NCI-H2029 (cell line): ENCODE measurements at places on chromosomes 4 and X.

GRCh38 chrX:118652717-118653116 is 74.7 kb upstream of the IL13RA1 start:
- no peak for DNase-seq

GRCh38 chr4:152464030-152464823 is 71.7 kb downstream of the FBXW7 start:
- no peak for DNase-seq

DNA sequence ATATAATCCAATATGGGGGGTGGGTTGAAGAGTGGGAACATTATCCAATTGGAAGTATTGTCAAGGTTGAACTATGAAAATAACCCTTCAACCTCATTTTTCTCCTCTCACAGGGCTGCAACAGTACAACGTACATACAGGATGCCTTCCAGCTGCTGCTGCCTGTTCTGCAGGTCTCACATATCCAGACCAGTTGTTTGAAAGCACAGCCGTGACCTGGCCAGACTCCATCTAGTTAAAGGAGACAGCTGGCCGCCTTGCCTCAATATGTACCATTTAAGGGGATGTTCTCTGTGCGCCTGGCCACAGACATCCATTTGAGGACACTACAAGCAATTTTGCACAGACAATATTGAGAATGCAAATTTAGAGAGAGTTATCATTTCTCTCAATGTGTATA is 75.7 kb downstream of the FAM114A1 start:
- DNase-seq = peak; percentile 23

- no peak for DNase-seq
These were observed 3.7 kb upstream of the IGFBP7 start for GRCh38 chr4:57113870-57114269.

DNA sequence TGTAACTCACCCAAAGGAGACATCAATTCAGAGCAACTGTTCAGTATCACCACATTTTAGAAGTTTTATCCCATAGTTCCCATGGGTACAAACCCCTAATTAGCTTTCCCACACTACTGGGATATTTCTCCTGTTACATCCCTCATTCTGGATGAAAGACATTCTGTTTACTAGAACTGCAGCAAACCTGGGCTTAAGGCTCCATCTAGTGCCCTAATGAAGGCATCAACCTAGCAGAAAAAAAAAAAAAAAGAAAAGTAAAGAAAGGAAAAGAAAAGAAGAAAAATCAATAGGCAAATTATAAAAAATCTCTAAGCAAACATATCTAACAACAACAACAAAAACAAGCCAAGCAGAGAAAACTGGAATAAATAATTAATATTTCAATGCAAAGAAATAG is 133.7 kb upstream of the CPXCR1 start:
- DNase-seq = no peak

- no peak for DNase-seq
These were observed 42.4 kb upstream of the SMARCAD1 start for GRCh38 chr4:94165256-94165655.

GRCh38 chr4:28247805-28248204 is 1387.2 kb downstream of the STIM2 start:
- no peak for DNase-seq

GRCh38 chr4:73721909-73722308 is 18.5 kb upstream of the CXCL8 start:
- no peak for DNase-seq

DNA sequence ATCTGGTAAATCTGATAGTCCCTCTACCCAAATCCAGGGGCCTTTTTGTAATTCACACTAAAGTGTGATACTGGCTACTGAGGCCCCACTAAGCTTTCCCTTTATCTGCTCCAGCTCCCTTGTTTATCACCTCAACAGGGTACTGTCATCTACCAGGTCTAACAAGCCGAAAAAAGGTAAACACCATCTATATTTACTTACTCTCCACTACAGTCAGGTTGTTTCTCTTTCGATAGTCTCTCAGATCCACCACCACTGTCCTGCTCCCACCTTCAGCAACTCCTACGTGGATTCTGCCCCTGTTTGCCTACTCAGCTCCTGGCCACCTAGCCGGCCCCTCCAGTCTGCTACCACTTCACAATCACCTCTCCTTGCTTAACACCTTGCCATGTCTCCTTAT is 3.3 kb downstream of the ITIH6 start:
- no peak for DNase-seq

DNA sequence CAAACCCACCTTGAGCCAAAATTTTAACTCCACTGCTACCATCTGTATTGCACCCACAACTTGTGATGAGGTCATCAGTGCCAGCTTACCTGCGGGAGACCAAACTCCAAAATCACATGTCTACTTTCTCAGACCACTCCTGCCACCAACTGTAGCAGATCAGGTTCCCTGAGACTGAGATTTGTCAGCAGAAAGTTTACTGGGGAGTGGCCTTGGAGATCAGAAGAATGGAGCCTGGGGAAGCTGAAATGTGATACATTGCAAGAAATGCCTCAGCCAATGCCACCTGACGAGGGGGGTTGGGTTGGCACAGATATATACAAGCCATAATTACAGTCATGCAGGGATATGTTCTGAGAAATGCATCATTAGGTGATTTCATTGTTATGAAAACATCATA is 19.1 kb downstream of the HAUS3 start:
- DNase-seq = no peak

GRCh38 chr4:107757864-107758476 is 37.9 kb upstream of the PAPSS1 start:
- peak; percentile 4 for DNase-seq

- DNase-seq = no peak
These were observed 83.5 kb upstream of the SPRY1 start for GRCh38 chr4:123312951-123313592.

DNA sequence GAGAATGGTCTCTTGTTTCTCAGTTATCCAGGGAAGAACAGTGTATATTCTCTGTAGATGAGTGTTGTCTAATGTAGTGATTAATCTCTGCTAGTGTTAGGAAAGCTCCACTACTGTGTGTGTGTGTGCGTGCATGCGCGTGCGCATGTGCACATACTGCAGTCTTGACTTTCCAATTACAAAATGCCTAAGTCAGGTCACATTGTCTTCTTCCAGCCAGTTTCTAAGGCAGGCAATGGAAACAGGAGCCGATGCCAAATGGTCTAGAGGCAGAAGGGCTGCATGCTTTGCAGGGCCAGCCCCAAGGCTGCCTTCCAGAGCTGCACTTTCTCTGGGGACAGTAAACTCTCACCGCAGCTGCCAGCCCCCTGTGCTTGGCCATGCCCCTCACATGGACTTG is 30.5 kb upstream of the NAP1L5 start:
- no peak for DNase-seq

GRCh38 chrX:95754411-95754810 is 930.2 kb upstream of the DIAPH2 start:
- no peak for DNase-seq

DNA sequence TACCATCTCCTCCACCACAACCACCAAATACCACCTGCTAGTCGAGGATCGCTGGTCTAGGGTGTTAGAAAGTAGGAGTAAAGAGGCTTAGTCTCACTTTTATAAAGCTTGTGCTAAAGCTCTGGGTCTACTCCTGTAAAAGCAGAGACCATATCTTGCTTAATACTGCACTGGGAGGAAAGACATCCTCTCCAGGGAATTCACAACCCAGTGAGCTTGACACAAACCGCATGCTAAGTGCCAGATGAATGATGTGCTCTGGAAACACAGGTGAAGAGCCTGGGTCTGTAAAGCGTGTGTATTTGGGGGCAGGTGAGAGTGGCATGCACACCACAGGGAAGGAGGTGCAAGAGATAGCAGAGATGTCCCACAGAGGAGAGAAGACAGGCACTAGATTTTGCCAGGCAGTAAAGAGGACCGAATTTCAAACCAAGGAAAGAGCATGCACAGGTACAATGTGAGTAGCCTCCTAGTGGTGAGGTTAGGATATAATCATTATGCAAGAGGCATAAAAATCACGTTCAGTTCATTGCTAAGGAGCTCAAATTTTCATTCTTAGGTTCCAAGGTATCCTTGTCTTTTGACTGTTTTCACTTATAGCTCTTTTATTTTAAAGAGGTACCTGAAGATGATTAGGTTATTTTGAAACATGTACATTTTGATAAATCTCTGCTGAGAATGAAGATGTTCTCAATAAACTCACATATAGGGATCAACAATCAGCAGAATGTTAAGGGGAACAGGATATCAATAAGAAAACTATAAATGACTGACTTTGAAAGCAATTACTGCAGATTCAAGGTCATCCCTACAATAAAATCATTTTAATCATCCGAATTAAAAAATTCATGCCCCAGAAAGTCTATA is 20.7 kb downstream of the TAPT1 start:
- peak; percentile 36 for DNase-seq
